Kidney (tissue), 22 donors: ENCODE measurements at places on chromosomes 11 and 22. TPM values are rescaled to one million over a fixed set of nuclear protein-coding genes. Genes with fewer than 3 reads are reported as not detected.

DNA sequence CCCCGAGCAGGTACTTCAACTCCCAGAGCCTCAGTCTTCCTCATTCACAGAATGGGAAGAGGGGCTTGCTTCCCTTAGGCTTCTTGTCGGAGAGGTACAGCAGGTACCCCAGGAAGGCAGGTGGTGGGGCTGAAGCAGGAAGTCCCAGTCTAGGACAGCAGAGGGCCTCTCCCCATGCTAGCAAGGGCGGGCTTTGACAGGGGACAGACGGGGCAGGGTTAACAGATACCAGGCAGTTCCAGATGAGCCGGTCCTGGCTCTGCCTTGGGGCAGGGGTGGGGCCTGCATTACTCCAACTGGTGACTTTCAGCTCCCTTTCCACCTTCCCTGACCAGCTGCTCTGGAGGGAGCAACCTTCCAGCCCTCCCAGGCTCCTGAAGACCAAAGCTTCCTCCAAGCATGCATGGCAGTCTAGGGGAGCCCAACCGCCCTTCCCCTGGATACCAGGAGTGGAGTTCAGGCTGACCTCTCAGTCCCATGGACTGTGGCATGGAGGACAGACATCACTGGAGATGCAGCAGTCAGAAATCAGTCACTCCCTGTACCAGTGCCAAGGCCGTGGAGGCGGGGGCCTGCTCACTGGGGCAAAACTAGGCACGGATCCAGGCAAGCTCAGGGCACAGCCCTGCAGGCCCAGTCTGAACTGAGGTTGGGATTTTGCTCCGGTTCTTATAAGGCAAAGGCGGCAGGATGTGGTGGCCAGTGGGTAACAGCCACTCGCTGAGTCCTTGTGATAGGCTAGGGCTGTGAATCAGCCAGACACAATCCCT lies 60.5 kb downstream of the NAT10 start:
- no peak for DNase-seq

DNA sequence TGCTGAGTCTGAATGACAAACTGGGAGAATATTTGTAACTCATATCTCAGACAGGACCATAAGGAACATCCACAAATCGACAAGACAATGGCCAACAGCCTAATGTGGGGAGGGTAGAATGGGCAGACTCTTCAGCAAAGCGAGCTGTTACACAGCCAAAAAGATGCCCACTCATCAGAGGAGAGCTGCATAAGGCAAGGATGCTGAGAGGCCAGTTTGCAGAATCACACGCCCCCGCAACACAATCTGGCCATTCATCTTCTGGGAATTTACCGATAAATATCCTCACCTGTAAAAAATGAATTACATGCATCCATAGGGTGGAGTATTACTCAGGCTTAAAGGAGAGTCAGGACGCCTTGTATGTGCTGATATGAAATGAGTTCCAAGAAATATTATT lies 57.5 kb upstream of the SLC22A12 start:
- DNase-seq = no peak

- DNase-seq = no peak
Measured at GRCh38 chr11:121540627-121541026, 87.9 kb upstream of the SORL1-AS1 start.

DNA sequence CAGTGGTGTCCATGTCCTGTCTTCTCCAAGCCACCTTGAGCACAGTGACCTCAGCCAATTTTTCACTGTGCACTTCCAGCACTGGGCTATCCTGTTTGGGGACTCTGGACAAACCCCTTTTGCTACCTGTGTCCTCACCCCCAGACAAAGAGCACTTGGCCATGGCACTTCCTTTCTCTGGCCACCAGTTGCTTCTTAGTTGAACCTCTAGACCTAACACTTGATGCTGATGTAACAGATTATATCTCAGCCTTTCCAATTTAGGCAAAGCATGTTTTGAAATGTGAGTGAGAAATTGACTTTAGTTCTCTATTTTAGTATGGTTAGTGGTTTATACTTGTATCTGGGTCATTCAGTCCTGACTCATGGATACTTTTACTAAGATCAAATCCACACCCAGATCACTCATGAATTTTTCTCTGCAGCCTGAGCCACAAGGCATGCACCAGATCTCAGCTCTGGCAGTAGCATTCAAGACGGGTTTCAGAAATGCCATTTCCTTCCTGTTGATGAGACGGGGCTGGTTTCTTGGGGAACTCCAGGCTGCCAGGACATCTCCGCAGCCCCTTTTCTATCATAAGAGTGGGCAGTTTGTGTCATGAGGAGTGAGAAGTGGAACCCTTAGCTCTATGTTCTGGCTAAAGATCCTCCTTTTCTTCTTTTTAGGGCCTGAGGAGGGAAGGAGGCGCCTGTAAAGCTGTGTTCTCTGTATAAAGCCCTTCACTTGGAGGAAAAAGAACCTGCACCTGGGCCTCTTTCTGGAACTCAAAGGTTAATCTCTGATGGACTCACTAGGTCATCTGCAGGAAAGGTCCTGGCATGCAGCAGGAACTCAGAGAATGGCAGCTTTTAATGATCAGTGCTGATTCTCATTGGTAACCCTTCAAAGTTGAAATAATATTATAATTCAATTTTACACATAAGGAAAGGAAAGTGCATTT lies 185.6 kb upstream of the TENM4 start:
- DNase-seq = no peak

DNA sequence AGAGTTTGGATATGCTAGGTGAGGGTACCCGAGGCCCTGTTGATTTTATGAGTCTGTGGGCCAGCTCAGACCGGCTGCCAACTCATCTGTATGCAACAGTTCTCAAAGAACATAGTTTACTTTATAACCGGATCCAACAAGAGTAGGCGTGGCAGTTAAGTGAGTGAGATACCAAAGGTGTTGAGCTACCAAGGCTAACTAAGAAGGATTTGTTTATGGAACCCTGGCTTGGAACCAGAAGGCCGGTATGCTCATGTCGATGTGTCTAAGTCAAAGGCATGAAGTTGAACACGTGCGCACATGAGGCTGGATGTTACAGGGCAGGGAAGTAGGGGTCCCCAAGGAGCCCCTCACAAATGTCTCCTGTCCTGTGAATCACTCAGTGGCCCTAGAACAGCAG lies at the start of gene KCNJ1:
Gene KCNJ1 (minus strand): TSS at position 20 of the 400 bp plus-strand sequence. CDS start 27,053 bp downstream, outside the sequence.
- no peak for DNase-seq

- no peak for DNase-seq
Measured at GRCh38 chr11:77602381-77603088, 12.8 kb downstream of the AQP11 start.

GRCh38 chr22:36713436-36713835 lies 9.9 kb upstream of the CACNG2 start:
- no peak for DNase-seq

- no peak for DNase-seq
Measured at GRCh38 chr22:20455709-20456063, 18.1 kb upstream of the SCARF2 start.

GRCh38 chr11:74702383-74703007 lies 28.7 kb downstream of the CHRDL2 start:
- DNase-seq = no peak

GRCh38 chr11:68454767-68455166 lies 5.8 kb upstream of the PPP6R3 start:
- no peak for DNase-seq

GRCh38 chr11:2216400-2217064 lies 44.9 kb upstream of the TH start:
- no peak for DNase-seq

- peak; percentile 93 for DNase-seq
Measured at GRCh38 chr22:35397095-35397904, 2.6 kb upstream of the MCM5 start.

DNA sequence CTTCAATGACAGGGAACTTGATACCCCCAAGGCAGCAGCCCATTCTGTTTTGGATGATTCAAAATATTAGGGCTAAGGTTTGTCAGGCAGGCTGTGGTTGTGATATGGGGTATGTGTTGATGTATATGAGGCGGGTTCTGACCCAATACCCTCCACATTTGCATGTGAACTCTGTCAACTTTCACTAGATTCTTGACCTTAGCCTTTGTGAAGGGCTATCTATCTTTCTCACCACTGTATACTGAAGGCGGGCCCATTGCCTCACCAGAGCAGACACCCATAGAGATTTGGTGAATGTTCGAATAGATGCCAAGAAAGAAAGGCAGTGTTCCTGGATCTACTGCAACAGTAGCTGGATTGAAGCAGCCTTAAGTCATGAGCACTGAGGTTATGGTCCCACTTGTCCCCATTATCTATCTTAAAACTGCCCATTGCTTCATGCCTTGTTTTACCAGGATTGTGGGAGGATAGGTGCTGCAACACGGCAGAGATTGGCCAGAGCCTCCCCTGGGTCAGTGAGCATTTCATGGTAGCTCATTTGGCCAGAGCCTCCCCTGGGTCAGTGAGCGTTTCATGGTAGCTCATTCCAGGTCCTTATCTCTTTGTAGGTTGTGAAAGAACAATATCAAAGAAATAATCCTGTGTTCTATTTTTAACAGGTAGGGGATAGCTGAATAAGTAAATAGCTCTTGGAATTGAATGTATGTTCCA lies 399.6 kb downstream of the TMEM135 start:
- no peak for DNase-seq

DNA sequence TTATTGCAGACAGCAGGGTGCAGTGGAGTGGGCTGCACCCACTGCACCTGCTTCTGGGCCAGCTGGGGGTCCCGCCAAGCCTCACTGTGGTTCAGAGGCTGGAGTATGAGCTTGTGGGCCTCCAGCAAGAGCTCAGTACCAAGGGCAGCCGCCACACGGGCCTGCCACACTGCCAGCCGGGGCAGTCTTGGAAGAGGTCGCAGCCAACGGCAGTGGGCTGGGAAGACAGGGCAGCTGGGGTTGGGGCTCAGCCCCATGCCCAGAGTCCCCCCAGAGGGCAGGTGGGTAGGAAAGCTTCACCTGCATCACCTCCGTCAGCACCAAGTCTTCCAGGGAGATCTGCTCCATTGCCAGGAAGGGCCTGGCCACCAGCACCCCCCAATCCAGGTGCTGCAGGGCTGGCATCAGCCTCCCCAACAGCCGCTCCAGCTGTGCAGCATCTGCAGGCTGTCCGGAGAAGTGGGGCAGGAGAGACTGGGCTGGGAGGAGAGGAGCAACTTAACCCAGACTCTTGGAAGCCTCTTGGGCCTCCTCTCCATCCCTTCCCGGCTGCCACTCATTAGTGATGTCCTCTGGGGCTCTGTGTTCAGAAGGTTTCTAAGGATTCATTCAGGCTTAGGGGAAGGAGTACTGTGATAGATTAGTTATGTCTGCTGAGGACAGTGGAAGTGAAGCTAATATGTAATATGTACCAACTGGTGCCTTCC lies 1.1 kb upstream of the GSTT4 start:
- no peak for DNase-seq

DNA sequence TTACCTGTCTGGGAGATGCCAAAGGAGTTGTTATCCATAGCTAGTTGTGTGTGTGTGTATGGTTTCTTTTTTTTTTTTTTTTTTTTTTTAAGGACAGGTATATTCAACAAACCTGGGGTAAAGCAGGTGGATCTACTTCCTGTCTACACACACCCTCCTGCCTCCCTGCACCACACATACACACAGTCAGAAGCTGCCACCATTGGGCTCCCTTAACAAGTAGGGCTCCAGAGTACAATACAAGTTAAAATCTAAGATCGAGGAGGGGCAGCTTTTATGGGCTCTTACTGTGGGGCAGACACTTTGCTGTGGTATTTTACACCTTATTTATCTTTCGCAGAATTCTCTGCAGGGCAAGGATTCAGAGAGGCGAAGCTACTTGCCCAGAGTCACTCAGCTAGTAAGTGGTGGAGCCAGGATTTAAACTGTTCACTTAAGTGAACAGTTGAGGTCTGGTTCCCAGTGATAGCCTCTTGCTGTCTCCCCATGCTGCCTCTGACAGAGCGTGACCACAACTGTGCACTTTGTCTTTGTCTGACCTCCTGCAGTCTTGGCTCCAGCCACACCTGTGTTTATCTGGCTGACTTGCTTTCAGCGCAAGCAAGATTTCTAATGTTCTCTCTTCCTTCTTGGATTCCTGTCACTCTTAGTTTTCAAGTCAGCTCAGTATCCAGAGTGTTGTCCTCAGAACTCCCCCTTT lies 135.0 kb downstream of the CSNK2A3 start:
- DNase-seq = no peak

DNA sequence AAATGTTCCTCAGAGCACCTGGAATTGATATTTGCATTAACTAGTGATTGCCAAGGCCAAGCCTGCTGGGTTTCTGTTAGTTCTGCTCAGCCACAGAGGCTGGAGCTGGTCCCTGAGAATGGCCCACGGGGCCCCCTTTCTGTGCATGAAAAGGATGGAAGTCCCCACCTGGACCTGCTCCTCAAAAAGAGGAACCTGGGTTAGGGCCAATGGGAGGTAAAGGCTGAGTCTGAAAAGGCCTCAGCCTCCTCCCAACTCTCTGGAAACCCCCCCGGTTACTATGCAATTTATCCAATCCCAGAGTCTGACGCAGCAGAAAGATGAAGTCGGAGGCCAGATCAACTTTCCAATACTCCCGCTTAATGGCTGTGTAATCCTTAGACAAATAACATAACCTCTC lies 6.8 kb upstream of the CREB3L1 start:
- no peak for DNase-seq

GRCh38 chr11:89327885-89328284 lies 150.2 kb downstream of the TYR start:
- no peak for DNase-seq

DNA sequence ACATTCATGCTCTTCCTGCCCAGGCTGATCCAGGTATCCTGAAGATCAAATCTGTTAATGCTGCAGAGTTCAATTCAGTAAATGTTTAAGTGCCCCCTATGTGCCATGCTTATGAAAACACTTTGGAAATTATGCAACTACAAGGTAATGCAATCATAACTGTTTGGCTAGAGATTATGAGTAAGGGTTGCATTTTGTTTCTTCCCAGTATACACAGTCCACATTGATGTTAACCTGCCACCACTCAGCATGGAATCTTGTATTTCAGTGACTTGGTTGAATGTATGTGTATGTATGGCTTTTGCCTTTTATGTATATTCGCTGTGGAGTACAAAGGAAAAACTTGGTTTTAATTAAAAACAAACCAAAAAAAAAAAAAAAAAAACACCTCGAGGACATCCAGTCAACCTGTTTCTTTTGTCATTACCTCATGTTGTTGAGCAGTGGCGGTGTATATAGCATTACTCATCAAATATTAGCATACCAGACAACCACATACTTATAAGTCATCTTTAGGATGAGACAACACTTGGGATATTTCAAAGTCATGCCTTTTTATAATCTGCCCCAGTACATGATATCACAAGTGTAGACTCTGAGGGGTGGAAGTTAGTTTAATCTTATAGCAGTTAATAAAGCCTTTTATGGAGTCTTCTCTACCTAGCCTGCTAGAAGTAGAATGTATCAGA lies 86.1 kb upstream of the HORMAD2 start:
- no peak for DNase-seq

DNA sequence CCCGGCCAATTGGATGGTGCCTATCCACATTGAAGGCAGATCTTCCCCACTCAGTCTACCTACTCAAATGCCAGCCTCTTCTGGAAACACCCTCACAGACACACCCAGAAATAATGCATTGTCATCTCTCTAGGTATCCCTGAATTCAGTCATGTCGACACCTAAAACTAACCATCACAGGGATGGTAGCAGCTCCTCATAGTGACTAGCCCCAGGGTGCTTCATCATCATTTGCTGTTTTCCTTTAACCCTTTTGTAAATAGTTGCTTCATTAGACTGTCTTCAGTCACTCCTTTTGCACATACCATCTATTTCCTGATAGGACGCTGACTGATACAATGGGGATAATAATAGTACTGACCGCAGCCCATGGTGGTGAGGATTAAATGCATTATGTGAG lies 18.8 kb upstream of the AMOTL1 start:
- DNase-seq = no peak

GRCh38 chr22:46798366-46799350 lies 36.2 kb downstream of the TBC1D22A start:
- peak; percentile 85 for DNase-seq

Gene SELENOM
- 154 TPM for total RNA-seq

Gene ANKK1
- total RNA-seq = 0.60 TPM

Gene PIWIL4
- 6.0 TPM for total RNA-seq

Gene MFNG
- 31.1 TPM for total RNA-seq

Gene CASP1
- 38.6 TPM for total RNA-seq

Gene ABCG4
- 0.25 TPM for total RNA-seq

Gene C22orf15
- total RNA-seq = not detected
